ENCODE measurements at places on chromosomes 5 and 9.

DNA sequence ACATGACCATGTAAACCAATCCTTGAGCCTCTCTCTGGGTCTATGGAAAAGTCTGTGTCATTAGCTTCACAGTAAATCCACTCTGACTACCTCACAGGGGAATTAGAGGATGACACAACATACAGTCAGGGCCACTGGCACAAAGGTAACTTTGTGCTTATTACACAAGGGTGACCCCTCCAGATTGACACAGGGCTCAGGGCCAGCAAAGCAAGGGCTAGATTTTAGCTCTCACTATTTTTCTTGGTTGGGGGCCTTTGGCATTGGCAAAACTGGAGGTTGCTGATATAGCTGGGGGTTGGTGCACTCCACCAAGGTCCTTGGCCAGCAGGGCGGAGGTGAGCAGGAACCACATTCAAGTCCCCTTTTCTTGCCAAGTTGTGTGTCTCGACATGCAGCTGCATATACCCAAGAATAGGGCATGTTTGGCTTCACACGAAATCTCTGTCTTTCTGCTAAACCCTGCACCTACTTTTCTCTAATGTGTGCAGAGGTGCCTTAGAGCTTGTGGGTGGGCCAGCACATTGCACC, 15.2 kb upstream of the OSMR start:
- DNase-seq: no peak

DNA sequence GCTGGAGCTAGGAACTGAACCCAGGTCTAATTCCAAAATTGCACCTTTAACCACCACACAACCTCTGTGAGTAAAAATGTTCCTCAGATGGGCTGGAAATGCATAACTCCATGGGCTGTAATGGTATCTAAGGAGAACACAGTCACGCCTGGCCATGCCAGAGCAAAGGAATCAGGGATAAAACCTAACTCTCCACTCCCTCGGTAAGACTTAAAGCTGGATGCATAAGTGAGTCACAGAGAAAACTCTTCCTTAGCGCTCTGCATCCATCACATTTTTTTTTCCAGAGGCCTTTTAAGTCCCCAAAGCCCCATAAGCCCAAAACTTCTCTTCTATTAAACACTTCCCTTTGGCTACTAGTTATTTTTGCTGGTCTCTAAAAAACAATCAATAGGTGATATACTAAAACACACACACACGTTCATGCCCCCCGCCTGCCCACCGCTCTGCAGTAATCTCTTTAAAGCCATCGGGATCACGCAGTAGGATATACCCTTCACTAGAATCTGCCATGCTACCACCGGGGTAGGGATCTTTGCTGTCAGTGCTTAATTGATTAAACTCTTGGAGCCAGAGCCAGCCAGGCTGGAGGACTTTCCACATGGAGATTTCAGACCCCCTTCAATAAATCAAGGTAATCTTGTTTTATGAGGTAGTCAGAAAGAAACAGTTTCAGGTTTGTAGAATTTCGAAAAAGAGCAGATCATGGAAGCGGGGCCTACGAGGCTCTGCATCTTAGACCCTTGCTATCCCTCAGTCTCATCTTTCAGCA, 212.9 kb downstream of the MAPKAP1 start:
- no peak for DNase-seq

DNA sequence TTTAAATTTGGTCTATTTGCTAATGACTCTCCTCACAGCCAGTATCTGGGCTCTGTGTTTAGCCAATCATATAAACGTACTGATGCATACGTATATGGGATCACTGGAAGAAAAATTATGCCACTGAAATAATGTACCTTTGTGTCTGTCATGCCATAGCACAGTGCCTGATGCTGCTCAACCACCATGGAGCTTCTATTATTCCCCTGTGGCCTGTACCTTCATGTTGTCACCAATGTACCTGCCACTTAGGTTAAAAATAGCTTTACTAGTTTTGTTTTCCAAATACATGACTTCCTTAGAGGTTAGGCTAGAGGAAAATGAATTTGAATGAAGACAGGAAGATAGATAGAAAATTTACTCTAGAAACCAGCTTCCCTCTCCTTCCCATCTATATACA, 34.6 kb downstream of the HACD4 start:
- DNase-seq: no peak

DNA sequence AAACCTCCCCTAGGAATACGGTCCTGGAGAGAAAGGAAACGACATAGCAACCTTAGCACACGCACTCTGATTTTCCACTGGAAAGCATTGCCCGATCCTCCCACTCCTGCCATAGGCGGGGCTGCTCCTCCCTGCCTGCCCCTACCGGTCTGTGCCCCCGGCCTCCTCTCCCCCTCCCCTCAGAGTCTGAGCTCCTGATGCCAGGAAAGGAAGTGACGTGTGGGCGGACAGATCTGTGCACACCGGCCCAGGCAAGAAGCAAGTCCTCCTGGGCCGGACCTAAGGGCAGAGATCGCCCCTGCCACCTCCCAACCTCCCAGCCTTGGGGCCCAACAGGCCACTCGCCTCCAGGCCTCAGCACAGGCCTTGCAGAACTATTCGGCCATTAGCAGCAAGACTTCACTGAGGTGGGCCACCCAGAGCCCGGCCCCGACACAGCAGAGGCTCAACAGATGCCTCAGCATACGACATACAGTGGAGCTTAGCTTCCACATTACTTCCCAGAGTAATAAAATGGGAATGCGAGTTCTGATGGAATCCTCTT, 7.2 kb downstream of the NINJ1 start:
- no peak for DNase-seq

- DNase-seq: no peak
These were observed 33.6 kb downstream of the HTR4 start for GRCh38 chr5:148620696-148621095.

DNA sequence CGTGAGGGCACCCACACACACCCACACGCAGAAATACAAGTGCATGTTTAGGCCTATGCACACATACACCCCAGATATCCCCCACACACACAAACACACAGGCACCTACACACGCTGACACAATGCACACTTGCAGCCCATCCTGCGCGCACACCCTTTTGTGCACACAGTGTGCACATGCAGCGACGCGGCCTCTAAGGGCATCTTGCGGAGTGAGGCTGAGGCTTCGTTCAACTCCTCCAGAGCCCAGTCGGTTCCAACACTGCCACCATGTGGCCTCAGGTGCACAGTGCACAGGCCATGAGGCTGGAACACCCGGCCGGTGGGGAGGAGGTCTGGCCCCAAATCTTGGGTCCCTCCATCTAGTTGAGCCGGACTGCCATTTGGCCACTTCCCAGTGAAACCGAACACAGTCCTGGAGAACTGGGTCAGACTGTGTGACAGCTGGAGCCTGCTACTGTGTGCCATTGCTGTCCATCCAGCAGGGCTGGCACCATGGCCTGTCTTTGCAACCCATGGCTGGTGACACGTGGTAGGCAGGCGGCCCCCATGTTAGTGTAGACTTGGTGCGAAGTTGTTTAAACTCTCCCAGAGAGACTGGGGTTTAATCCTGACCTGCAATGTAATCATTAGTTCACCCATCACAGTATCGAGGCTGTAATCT, 97.7 kb upstream of the MVB12B start:
- DNase-seq: peak; percentile 47

GRCh38 chr9:126877418-126877817, 17.0 kb downstream of the ZBTB34 start:
- no peak for DNase-seq

- DNase-seq: no peak
These were observed 820.8 kb upstream of the EDIL3 start for GRCh38 chr5:85205430-85205829.

DNA sequence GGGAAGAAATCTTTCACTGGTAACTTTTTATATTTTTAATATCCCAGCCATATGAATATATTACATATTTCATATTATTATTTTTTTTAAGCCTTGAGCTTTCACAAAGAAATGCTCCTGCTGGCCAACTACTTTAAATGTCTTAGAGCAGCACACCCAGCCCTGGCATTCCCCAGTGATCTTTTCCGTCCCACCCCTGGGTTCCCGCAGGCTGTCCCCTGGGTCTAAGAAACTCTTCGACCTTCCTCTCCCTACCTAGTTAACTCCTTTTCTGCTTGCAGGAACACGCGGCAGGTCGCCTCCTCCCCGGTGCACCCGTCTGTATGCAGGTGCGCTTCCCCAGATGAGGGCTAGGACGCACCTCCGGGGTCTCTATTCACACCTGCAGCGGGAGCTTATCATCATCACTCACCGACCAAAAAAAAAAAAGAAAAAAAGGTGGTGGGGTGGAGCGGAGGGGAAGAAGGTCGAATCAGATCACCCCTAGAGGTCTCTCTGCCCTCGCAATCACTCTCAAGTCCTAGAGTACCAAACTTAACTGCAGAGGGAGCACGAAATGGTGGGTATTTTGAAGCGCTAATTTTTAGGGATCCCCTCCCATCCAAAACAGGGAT, 696 bp downstream of the ZFP62 start:
- DNase-seq: peak; percentile 66

- no peak for DNase-seq
These were observed 20.3 kb downstream of the WHRN start for GRCh38 chr9:114484854-114485443.

GRCh38 chr9:134063571-134064450, 4.0 kb downstream of the BRD3 start:
- no peak for DNase-seq

DNA sequence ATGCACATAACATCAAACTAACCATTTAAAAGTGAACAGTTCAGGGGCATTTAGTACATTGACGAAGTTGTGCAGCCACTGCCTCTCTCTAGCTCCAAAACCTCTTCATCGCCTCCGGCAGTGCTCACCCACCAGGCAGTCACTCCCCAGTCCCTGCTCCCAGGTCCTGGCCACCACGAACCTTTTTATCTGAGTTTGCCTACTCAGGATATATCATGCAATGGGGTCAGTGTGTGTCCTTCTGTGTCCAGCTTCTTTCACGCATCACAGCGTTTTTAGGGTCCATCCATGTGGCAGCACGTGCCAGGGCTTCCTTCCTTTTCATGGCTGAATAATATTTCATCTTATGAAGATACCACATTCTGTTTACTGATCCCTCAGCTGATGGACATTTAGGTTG, 4.6 kb downstream of the AHRR start:
- no peak for DNase-seq

DNA sequence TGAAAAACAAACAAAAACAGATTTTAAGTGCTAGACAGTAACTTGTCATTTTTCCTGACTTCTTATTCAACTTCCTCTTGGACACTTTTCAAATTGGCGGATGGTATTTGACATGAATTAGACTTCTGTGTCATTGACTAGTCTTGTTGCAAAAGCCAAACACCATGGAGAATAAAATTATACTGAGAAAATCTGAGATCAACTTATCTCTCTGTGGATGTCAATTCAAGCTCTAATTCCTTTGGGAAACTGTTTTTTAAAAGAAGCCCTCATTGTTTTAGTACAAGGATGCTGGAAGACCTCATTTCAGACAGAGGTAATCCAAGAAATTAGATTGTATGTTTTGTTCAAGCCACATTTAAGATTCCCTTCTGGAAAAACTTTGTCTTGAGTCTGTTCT, 831.0 kb downstream of the SEMA5A start:
- no peak for DNase-seq

DNA sequence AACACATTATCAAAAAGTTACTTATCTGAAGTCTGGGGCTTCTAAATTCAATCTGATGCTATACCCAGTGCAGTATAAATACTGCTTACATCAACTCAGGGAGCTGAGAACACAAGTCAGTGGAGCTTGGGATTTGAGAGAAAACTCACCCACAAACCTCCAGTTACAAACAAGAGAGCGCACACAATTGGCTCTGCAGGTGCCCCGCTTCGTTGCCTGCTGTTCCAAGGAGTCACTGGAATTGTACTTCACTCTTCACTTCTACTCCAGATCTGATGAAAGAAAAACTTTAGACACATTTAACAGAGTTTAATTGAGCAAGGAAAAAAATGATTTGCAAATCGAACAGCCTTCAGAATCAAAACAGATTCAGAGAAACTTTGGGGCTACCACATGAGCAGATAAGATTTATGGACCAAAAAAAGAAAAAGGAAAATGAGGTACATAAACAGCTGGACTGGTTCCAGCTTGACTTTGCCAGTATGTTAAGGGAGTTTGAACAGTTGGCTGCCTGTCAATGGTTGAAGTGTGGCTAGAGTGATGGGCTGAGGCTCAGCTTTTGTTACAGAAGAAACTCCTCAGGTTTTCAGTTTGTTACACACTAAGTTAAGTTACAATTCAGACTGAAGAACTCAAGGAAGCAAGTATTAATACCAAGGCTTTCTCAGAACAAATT, 156.6 kb downstream of the AOPEP start:
- no peak for DNase-seq

GRCh38 chr9:90188656-90189055, 454.0 kb downstream of the DIRAS2 start:
- DNase-seq: peak; percentile 40

DNA sequence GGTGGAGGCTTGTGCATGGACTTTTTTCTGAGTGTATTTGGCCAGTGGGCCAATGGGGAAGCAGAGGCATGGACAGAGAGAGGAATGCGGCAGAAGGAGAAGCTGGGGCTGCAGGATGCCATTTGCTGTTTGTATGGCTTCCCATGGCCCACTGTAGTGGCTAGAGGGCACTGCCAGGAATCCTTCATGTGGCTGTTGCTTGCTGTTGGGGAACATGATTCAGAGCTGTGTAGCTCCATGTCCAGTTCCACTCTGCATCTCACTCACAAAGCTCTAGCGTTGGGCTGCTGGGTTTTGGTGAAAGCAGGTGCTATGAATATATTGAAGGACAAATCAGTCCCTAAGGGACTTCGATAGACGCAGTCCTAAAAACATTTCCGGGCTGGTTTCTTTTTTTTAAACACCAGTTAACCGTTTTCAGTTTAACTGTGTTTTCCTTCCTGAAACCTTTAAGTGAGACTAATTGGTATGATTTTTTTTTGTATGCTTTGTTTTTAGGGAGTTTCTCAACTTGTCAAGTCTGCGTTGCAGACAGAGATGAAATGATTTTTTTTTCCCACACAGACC, 51.3 kb downstream of the SLC22A5 start:
- DNase-seq: peak; percentile 55

DNA sequence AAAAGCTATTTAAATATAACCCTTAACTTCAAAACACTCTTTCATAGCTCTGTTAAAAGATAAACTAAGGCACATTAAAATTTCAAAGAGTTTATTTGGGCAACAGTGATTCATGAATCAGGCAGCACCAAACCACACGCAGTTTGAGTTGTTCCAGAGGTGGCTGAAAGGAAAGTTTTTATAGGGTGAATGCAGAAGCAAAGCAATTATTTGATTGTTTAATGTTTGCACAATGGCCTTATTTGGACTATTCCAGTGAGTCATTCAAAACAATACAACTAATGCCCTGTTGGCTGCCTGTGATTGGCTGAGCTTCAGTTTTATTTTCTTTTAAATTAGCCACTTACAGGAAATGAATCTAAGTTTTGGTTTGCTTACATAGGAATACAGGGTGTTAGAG, 125.3 kb downstream of the CEP120 start:
- no peak for DNase-seq

GRCh38 chr9:95436416-95436815, 80.4 kb downstream of the PTCH1 start:
- no peak for DNase-seq

- no peak for DNase-seq
These were observed 11.7 kb downstream of the DOCK2 start for GRCh38 chr5:169648725-169649310.

GRCh38 chr9:18799428-18799827, 233.6 kb downstream of the SAXO1 start:
- DNase-seq: no peak
